ENCODE measurements at places on chromosomes 7 and 10. TPM values are rescaled to one million over a fixed set of nuclear protein-coding genes. Genes with fewer than 3 reads are reported as not detected.

DNA sequence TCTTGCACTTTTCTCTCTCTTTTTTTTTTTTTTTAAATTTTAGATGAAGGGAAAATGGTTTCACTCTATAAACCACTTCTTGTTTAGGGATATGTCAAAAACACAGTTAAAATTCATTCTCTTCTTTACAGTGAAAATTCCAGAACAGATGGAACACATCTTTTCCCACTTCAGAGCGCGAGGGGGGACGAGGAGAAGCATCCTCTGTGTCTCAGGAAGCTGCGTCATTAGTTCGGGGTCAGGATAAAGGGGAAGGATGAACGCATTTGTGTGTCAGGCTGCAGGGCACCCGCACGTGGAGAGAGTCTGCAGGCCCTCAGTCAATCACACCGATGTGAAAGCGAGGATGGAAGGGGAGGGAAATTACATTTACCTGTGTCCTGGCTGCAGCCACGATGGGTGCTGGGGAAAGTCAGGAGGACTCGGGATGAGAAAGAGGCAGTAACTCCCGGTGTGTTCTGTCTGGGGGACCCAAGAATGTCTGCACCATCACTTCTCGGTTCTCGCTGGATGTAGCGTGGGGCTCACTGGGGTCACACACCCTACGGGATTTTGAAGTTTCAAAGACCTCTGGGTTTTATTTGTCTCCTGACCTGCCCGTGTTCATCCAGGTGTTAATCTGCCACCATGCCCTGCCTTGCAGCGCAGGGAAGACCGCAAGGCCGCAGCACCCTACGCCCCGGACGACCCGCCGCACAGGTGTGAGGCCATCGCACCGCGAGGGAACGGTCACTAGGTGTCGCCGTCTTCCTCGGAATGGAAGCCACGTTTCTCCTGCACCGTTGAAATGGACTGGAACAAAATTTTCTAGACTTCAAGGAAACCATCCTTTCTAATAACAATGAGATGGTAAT lies 66.7 kb upstream of the PITRM1 start:
- peak; percentile 39 for DNase-seq
- no peaks in the 10 kb centered on the region for H3K27me3 ChIP-seq
- H3K4me3 ChIP-seq, result no peak overlapping the region

GRCh38 chr7:2142386-2142785 lies 90.4 kb downstream of the MAD1L1 start:
- no peak overlapping the region for H3K27ac ChIP-seq
- H3K36me3 ChIP-seq, result no peaks in the 10 kb centered on the region
- no peaks in the 10 kb centered on the region for H3K4me1 ChIP-seq
- H3K4me3 ChIP-seq, result no peak overlapping the region

SLC26A4 gene
- 0.05 TPM for total RNA-seq

DNA sequence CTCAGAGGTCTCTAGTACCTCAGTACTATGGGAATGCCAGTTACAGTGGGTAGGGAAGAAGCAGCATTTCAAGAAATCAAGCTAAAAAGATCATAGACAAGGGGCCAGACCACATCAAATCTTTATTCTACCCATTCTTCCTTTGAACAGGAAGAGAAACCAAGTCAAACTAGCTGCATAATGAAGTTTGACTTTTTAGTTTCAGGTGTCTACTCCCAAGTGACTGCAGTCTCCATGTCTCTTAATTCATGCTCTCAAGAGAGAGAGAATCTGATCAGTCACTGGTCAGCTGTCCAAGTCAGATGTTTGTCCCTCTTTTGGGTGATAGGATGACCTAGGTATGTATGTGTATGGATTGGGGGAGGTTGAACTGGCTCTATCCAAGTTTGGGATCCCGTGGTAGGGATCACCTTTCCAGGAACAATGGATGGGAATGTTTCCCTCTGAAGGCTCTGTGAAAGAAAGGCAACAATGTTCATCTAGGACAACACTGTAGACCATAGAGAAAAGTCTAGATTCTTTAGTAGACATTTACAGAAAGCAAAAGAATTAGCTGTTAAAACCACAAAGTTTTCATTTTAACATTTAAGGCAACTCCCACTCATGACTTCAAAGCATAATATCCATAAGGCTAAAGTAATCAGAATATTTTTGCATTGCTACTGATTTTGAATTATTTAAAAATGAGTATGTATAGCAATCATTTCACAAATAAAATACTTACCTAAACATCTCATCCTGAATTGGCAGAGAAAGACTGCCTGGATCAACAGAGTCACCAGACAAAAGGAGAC lies 30.1 kb upstream of the PRTFDC1 start:
- H3K27me3 ChIP-seq, result no peaks in the 10 kb centered on the region
- peaks cover 3% of the 10 kb centered on the region for H3K4me1 ChIP-seq
- no peak for DNase-seq
- H3K27ac ChIP-seq, result no peak overlapping the region

GRCh38 chr7:77540402-77540822 lies 3.3 kb downstream of the PTPN12 start:
- no peaks in the 10 kb centered on the region for H3K27me3 ChIP-seq
- peaks cover 37% of the 10 kb centered on the region for H3K4me1 ChIP-seq
- no peak for DNase-seq
- peaks cover 5% of the 10 kb centered on the region for H3K36me3 ChIP-seq
- peak overlapping the region; percentile 99 for H3K27ac ChIP-seq

UBTD1 gene
- 55.6 TPM for total RNA-seq

All from Panc1 (cell line).